ENCODE measurements at places on chromosomes 13 and 19.

- no peak for DNase-seq
Observed at GRCh38 chr19:35293363-35293739, 1.4 kb downstream of the MAG start.

GRCh38 chr19:45774765-45775164 is 5.7 kb upstream of the SIX5 start:
- DNase-seq, result no peak

DNA sequence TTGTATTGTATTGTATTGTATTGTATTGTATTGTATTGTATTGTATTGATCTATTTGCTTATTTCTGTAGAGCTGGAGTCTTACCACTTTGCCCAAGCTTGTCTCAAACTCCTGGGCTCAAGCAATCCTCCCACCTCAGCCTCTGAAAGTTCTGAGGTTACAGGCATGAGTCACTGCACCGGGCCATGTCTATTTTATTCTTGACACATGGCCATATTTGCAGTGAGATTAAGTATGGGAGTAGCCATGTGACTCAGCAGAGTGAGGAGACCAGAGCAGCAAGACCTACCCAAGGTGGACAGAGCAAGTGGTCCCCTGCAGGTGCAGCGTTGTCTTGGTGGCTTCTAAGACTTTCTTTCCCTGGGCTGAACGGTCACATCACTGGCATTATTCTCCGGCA is 49.1 kb upstream of the UBAC2 start:
- no peak for DNase-seq

DNA sequence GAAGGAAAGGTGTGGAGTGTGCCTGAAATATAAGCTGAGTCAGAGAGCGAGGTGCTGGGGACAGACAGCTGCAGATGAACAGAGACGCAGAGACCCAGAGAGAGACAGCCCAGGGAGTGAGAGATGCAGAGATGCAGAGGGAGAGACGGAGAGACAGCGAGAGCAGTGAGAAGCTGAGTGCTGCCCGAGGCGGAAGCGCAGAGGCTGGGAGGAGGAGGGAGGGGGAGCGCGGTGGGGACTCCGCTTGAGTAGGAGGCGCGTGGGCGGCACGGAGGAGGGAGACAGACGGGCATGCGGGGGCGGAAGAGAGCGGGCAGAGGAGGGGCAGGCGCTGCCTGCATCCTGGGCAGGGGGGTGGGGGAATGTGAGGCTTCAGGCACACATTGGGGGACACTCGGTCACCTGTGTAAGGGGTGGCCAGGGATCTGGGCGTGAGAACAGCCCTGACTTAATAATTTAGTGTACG is 25.7 kb downstream of the SLC8A2 start:
- DNase-seq, result peak; percentile 56

GRCh38 chr13:25429466-25429865 is 57.7 kb downstream of the ATP8A2 start:
- no peak for DNase-seq

GRCh38 chr13:50730496-50731351 is 112.8 kb downstream of the DLEU7 start:
- no peak for DNase-seq

GRCh38 chr19:5893907-5894703 is 9.5 kb downstream of the NDUFA11 start:
- no peak for DNase-seq

- DNase-seq, result peak; percentile 33
Observed at GRCh38 chr13:28705461-28706083, 13.2 kb downstream of the SLC46A3 start.

DNA sequence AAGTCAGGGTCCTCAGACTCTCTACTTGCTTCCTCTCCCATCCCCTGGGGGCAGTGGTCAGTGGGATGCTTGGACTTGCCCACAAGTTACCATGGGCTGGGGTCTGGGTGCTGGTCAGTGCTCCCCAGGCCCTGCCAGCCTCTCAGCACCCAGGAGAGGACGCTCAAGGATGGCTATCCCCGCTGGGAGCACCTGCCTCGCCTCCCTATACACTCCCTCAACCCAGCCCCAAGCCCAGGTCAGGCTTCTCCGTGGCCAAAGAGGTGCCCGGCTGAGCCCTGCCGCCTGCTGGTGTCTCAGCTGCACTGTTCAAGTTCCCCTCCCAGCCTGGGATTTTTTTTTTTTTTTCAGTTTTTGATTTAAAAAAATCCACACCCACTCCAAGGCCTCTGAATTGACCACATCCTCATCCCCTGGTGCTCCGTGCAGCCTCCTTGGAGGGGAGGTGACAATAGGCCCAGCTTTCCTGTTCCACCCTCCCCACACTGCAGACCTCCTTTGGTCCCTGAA is 10.8 kb downstream of the F2RL3 start:
- no peak for DNase-seq

- DNase-seq, result no peak
Observed at GRCh38 chr13:95708811-95709500, 32.0 kb downstream of the DNAJC3 start.

GRCh38 chr13:28137596-28137995 is 749 bp upstream of the PAN3 start:
- DNase-seq, result peak; percentile 46

GRCh38 chr13:95656386-95657015 is 12.0 kb upstream of the DZIP1 start:
- DNase-seq, result no peak

DNA sequence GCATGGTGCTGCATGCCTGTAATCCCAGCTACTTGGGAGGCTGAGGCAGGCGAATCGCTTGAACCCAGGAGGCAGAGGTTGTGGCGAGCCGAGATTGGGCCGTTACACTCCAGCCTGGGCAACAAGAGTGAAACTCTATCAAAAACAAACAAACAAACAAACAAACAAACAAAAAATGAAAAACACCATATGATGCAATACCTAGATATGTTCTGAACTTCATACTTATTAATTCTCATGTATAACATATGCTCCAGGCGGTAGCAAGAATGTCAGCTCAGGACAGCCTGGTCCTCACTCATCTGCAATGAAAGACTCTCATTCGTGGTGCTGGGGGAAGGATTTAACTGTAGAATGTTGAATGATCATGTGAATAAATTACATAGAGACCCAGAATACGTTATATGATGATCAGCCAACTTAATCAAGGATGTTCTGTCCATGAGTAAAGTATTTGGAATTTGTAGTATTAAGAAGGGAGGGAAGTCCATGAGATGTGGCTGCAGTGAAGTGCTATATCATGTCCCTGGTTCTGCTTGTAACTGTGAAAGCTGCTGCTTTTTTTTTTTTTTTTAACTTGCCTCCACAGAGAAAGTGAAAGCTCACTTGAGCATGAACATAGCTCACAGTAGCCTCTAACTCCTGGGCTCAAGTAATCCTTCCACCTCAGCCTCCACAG is 206.8 kb downstream of the UQCRFS1 start:
- DNase-seq, result no peak

DNA sequence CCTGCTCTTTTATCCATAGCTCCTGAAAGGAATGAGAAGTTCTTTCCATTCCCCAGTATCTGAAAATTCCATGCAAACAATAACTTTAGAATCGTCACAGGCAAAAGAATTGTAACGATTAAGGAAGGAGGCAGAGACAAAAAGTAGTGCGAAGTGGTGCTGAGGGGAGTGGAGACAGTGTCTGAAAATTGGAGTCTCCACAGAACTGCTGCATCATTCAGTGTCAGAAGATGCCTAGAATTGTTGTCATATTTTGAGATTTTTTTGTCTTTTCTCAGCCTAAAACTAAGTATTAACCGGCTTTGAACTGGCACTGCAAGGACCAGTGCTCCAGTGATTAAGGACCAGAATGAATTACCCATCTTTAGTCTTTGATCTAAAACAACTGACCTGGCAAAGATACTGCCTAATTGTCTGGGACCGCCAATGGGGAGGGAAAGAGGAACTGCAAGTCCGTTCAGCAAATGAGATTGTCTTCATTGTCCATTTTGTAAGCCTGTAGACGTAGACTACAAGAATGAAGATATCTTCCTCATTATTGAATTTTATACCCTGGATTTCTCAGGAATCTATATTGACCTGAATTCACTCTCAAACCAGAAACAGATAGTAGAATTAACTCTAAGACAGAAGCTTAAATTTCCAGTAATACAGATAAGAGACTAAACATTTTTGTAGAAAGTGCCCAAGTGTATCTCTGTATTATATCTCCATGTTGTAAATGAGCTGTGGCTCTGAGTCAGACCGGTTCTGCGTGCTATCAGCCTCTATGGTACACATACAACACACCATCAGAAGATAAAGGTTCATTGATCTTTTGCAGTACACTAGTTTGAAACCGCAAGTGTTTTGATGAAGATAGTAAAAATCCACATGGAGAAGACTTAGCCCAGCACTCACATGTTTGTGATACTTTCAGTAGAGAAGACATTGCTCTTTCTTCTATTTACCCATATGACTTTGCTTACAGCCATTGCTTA is 293.2 kb downstream of the EFNB2 start:
- no peak for DNase-seq

- no peak for DNase-seq
Observed at GRCh38 chr13:113625965-113626721, 31.9 kb downstream of the ATP4B start.

GRCh38 chr13:49996951-49997895 is at the start of gene TRIM13:
Gene TRIM13 (plus strand): TSS chr13:49997042. CDS start chr13:50011941, 14,899 bp downstream.
- DNase-seq, result peak; percentile 73

DNA sequence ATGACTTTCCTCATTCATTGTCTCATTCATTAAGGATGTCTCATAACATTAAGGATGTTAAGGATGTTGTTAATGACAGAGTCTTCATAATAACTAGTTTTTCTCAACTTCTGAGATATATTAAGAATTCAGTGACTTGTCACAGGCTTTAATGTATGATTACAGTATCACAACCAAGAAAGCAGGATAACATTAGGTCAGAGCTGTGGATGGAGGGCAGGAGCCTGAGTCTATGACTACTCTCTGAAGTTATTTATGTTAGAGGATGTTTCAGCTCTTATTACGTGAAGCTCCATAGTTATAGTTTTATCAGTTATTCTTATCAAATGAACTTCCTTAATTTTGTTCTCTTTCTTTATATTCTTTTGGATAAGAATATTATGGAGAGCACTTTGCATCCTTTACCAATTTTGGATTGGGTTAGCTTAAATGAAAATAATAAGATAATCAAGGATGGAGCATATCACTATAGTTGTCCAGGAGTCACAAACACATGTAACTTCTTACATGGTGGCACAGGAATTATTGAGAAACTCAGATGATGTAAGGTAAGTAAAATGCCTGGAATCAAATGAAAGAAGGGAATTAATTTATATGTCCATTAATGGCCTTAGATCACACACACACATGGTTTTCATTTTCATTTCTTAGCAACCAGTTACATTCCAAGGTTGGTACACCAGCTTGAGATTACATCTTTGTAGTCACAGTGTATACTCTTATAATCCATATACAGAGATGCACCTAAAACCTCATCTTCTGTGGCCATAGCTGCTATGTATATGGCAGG is 57.0 kb downstream of the SLC10A2 start:
- no peak for DNase-seq

DNA sequence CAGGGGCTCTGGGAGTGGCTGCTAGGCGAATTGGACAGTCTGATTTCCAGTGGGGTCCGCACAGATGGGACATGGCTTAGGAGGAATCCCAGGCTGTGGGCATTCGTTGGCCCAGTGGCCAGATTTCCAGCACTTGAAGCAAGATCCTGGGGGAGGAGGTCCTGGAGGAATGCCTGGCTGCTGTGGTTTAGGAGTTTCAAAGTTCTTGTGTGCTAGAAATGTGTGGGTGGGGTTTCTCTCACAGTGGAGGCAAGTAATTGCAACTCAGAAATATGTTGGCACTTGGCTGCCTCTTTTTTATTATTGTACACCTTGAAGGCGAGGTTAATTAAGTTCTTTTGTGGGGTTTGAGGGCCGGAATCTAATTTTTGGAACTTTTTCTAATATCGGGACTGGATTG is 17.1 kb downstream of the IGFL3 start:
- DNase-seq, result no peak

DNA sequence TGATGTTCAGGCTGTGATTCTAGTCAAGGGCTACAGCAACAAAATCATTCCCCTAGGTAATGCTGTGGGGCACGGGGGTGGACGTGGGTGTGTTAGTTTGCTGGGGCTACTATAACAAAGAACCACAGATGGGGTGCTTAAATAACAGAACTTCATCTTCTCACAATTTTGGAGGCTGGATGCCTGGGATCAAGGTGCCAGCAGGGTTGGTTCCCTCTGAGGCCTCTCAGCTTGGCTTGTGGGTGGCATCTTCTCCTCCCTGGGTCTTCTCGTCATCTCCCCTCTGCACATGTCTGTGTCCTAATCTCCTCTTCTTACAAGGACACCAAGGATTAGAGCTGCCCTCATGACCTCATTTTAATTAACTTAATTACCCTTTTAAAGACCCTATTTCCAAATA is 114.9 kb downstream of the ESD start:
- DNase-seq, result no peak

- no peak for DNase-seq
Observed at GRCh38 chr13:77980592-77980991, 62.0 kb upstream of the EDNRB start.

- DNase-seq, result no peak
Observed at GRCh38 chr13:105497597-105497996, 1037.9 kb downstream of the EFNB2 start.

DNA sequence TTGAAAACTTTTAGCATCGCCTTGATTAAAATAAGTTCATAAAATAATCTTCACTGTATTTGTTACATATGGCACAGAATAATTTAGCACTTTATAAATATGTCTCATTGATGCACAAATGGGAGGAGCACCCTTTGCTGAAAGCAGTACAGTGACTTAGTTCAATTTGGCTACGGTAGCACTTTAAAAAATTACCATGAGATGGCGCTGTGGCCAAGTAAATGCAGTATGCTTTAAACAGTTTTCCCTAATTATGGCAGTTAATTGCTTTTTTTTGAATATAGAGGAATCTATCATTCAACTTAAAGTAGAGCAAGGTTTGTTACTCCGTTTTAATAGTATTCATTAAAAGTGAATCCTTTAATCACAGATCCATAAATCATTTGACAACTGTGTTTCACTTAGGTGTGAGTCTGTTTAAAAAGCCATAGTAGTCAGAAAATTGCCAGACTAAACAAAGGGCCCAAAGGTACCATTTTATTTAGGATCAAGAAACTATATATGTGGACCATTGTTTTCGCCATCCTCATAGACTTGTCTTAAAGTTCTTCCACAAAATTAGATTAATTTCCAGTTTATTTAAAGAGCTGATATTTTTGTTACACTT is 34.7 kb upstream of the ESD start:
- no peak for DNase-seq

- no peak for DNase-seq
Observed at GRCh38 chr13:66765559-66765958, 464.6 kb downstream of the PCDH9 start.

DNA sequence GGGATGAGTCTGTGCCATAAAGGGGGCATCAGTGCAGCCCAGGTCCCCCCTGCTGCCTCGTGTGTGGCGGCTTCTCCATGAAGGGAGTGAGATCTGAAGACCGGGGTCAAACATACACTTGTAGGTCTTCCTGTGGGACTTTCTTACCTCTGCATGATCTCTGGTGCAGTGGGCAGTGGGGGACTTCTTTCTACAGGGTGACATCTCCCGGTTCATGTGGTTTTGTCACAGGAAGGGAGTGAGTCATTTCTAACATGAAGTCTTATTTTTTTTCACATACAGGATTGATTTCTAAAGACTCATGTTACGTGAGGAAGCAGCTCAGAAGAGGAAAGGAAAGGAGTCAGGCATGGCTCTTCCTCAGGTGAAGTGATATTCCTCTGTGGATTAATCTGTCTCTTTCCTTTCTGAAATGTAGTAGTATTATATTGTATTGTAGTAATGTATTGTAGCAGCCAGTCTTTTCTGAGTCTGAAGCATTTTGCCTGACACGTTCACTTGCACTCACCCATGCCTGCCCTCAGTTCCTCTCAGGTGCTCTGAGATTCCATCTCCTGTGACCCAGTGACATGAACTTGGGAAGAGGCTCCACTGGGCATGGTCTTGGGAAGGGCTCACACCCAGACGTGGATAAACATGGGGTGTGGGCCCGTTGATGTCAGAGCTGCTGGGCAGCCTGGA is 15.7 kb downstream of the ZNF808 start:
- DNase-seq, result no peak
